ENCODE measurements at places on chromosomes 2 and 18.

GRCh38 chr2:64942693-64943092 is 46.5 kb upstream of the SLC1A4 start:
- H3K4me1 ChIP-seq: no peaks in the 10 kb centered on the region
- DNase-seq: no peak
- no peak overlapping the region for H3K4me3 ChIP-seq
- H3K36me3 ChIP-seq: no peaks in the 10 kb centered on the region
- no peak overlapping the region for H3K27ac ChIP-seq

DNA sequence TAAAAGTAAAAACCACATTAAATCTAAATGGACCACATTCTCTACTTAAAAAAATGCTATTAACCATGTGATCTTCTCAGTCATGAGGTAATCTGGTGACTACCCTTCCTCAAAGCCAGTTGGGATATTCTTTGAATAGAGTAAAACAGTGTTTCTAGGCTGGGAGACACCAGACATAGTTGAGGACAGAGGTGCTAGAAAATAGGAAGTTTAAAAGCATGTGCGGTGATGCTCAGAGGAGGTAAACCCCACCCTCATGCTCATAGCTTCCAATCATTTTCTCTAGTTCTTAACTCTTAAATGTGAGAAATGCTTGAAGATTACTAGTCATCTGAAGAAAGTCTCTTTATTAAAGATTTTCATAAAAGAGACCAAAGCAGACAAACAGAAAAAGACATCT is 30.7 kb upstream of the ELAC1 start:
- H3K27ac ChIP-seq: no peak overlapping the region
- H3K27me3 ChIP-seq: no peaks in the 10 kb centered on the region
- no peaks in the 10 kb centered on the region for H3K4me1 ChIP-seq
- H3K4me3 ChIP-seq: no peak overlapping the region

DNA sequence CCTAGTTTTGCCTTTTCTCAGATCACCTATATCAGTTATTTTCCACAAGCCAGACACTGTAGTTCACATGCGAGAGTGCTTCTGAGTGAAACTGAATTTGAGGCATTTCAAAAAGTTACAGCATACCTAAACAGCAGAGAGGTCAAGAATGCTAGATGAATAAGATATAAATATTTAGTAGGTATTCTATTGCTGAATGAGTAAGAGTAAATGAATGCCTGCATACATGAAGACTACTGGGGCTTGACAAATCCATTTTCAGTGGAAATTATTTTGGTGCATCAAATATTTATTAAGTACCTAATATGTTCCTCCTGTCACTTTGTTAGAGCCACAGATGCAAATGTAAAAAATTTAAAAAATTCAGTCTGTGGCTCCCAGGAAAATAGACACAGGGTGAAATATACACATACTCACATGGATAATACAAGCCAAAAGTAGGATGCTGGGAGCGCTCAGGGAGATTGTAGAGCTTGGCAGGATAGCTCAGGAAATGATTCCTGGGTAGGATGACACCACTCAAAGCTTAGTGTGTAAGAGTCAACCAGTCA is 27.6 kb upstream of the CDC42EP3 start:
- no peaks in the 10 kb centered on the region for H3K36me3 ChIP-seq
- no peaks in the 10 kb centered on the region for H3K27me3 ChIP-seq
- no peak overlapping the region for H3K4me3 ChIP-seq
- DNase-seq: no peak

- no peaks in the 10 kb centered on the region for H3K4me1 ChIP-seq
- no peaks in the 10 kb centered on the region for H3K36me3 ChIP-seq
- DNase-seq: no peak
- H3K27me3 ChIP-seq: peaks cover 9% of the 10 kb centered on the region
- no peak overlapping the region for H3K27ac ChIP-seq
Observed at GRCh38 chr2:73700131-73700611, 37.0 kb downstream of the TPRKB start.

DNA sequence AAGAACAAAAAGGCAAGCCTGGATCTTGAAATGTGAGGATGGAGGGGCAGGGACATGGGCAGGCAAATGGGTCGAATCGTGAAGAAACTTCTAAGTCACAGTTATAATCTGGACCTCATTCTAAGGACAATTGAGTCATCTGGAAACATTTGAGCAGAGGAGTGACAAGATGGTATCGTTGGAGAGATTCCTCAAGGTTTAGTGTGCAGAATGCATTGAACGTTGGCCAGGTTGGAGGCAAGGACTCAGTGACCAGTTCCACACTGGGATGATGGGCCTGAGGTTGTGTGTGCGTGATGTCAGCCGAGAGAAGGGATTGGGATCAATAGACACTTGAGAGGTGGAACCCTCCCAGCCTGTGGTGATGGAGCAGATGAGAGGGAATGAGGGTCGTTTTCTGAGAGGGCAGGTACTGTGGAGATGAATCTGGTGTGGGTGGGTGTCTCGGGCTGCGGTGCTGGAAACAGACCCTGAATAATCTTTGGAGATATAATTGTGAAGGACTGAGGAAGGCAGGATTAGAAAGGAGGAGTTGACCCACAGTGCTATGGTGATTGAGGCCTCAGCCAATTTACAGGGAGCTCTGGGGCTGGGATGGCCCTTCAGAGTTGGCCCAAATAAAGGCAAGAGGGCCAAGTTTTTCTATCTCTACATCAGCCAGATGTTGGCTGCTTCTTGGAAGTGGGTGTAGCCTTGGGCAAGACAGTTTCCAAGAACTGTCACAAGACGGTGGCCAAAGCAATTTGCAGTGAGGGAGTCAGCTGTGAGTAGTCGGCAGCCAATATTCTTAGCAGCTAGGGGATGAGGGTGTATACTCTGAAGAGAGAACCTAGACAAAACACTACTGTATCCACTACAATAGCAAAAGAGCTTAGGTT is 5.8 kb upstream of the ZNF532 start:
- H3K36me3 ChIP-seq: no peaks in the 10 kb centered on the region
- no peak for DNase-seq
- peak overlapping the region; percentile 62 for H3K27ac ChIP-seq

GRCh38 chr2:195037045-195037444 is 620.0 kb upstream of the SLC39A10 start:
- DNase-seq: no peak
- no peaks in the 10 kb centered on the region for H3K36me3 ChIP-seq
- no peak overlapping the region for H3K27ac ChIP-seq
- no peak overlapping the region for H3K4me3 ChIP-seq
- H3K27me3 ChIP-seq: no peaks in the 10 kb centered on the region

DNA sequence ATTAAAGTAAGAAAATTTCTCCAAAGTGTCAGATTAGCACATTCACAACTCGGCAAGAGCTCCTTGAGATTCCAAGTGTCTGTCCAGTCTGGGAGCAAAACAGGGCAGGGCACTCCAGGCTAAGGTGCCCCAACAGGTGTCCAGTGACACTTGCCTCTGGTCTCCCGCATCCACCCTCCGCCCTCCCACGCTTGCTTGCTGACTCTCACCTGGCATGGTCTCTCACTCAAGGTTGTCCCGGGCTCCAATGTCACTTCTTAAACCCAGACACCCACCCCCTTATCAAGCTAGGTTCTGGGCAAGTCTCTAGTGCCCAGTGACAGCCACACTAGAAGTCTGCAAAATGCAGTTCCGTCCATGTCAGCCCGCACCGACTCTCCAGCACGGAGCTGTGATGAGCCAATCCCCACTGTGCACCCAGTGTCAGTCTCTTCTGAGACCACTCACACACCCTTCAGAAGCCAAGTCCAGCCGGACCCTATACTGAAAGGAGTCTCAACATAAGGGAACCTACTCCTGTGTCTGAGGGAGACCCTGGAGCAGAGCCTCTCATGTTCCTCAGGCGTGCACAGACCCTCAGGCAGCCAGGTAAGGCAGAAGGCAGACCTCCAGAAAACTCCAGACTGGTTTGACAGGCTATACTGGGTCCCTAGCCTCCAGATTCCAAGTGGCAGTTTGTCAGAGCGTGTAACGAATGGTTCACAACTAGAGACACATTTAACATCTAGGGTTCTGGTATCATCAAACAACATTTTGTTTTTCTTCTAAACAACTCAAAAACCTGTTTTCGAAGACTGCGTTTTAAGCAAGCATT is 45.6 kb downstream of the HDLBP start:
- peaks cover 7% of the 10 kb centered on the region for H3K4me1 ChIP-seq
- H3K27ac ChIP-seq: no peak overlapping the region
- H3K4me3 ChIP-seq: no peak overlapping the region
- no peak for DNase-seq
- peaks cover 52% of the 10 kb centered on the region for H3K36me3 ChIP-seq

DNA sequence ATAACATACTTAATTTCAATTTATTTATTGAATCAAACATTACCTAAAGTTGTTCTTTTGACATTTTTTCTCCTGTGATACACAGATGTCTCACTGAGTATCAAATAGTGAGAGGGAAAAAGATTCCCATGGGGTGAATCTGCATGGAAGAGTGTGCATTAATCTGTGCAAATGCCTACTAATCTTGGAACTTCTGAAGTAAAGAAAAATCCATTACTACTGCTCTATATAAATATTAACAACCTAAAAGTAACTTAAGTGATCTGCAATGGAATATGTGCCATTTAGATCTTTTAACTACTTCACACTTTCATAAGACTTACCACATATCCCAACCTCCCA is 125.5 kb downstream of the PLCL1 start:
- H3K27me3 ChIP-seq: no peaks in the 10 kb centered on the region
- H3K4me3 ChIP-seq: no peak overlapping the region
- no peak overlapping the region for H3K27ac ChIP-seq

DNA sequence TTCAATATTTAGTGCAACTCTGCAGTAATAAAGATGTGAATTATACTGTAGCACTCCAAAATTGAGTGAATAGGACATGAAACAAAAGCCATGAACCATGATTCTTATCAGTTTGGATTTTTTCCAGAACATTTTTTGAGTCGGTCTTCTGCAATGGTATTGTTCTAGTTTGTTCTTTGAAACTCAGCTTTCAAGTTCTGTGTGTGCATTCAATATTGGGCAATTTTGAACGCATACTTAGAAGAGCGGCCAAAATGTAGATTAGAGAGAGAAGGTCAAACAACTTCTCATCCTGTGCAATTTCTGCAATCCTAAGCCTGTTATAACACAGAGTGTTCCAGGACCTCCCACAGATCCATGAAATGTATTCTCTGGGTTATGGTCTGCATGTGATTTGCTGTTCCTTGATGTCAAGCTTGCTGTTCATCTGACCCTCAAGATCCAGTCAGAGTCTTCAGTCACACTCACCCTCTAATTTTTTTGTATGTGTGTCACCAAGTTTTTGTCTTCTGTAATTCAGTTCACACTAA is 48.3 kb downstream of the TSPYL6 start:
- no peak overlapping the region for H3K27ac ChIP-seq
- no peaks in the 10 kb centered on the region for H3K36me3 ChIP-seq
- no peak for DNase-seq
- no peak overlapping the region for H3K4me3 ChIP-seq
- H3K4me1 ChIP-seq: peaks cover 2% of the 10 kb centered on the region
- H3K27me3 ChIP-seq: no peaks in the 10 kb centered on the region

- H3K36me3 ChIP-seq: no peaks in the 10 kb centered on the region
- H3K27me3 ChIP-seq: peaks cover 4% of the 10 kb centered on the region
- H3K27ac ChIP-seq: no peak overlapping the region
- H3K4me1 ChIP-seq: no peaks in the 10 kb centered on the region
- no peak for DNase-seq
Observed at GRCh38 chr2:159890551-159891266, 92.7 kb upstream of the CD302 start.

DNA sequence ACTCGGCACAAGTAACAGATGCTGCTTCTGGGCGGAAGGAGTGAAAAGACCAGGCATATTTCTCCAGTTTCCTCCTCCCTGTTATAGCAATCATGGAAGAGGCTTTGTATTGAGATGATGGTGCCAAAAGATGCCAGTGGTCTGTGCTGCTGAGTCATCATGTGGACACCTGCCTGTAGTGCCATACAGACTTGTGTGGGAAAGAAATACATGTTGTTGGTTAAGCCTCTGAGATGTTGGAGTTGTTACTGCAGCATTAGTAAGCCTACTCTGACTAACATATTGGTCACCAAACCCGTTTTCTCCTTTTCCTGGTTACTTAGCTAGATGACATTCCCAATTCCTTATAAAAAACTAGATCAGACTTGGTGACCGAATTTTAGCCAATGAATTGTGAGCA is 356.9 kb downstream of the ZNF521 start:
- no peak for DNase-seq
- H3K36me3 ChIP-seq: no peaks in the 10 kb centered on the region
- H3K27me3 ChIP-seq: no peaks in the 10 kb centered on the region
- H3K4me1 ChIP-seq: peaks cover 2% of the 10 kb centered on the region

DNA sequence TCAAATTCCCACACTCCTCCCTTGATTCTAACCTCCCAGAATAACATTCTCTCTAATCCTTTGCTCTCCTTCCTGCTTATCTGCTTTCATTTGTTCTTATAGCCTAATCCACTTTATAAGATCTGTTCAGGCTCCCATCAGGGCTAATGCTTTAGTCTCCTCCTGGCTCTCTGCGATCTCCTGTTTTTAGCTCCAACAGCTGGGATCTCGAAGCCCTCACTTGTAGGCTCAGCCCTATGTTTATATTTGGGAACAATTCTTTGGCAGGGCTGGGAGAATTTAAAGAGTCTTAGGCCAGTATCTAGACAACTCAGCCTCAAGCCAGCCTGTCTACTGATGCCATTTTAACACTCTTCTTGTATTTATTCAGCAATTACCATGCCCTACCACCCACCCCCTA is 27.2 kb upstream of the RAPH1 start:
- H3K4me3 ChIP-seq: no peak overlapping the region
- no peaks in the 10 kb centered on the region for H3K4me1 ChIP-seq
- H3K27ac ChIP-seq: no peak overlapping the region
- peaks cover 13% of the 10 kb centered on the region for H3K27me3 ChIP-seq
- H3K36me3 ChIP-seq: no peaks in the 10 kb centered on the region
- DNase-seq: no peak

DNA sequence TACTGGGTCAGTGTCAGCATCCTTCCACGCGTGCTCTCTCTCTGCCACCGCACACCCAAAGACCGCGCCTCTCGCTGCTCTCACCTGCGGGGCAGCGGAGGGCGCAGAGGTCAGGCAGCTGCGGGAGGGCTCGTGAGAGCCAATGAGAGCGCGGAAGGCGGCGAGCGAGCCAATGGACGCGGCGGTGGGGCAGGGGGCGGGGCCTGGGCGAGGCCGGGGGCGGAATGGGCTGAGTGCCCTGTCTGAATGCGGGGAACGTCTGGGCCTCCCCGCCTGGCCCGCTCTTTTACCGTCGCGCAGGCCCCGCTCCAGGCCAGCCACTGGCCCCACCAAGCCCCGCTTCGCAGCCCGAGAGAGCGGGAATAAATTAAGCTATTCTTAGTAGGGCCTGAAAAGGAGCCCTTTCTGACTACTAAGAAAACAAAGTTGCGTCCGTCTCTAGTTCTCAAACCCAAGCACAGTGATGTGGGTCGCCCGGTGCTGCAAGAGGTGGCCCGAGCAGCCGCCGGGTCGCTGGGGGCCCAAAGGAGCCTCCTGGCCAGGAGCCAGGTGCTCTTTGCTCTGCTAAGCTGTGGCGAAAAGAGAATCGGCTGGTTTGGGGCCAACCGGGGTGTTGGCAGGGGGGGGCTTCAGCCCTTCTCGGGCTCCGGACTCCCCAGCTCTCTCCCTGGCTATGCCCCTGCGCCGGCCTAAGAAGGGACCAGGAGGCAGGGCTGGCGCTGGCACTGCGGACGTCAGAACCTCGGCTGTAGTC is 81.1 kb upstream of the GLI2 start:
- H3K4me3 ChIP-seq: no peak overlapping the region
- no peaks in the 10 kb centered on the region for H3K36me3 ChIP-seq
- H3K27ac ChIP-seq: no peak overlapping the region

GRCh38 chr2:6352906-6353515 is 512.7 kb downstream of the CMPK2 start:
- DNase-seq: peak; percentile 42
- no peaks in the 10 kb centered on the region for H3K4me1 ChIP-seq
- no peaks in the 10 kb centered on the region for H3K27me3 ChIP-seq
- no peak overlapping the region for H3K4me3 ChIP-seq

All from neuronal stem cell (in vitro differentiated cells).